ENCODE measurements at places on chromosomes 2 and 18.

DNA sequence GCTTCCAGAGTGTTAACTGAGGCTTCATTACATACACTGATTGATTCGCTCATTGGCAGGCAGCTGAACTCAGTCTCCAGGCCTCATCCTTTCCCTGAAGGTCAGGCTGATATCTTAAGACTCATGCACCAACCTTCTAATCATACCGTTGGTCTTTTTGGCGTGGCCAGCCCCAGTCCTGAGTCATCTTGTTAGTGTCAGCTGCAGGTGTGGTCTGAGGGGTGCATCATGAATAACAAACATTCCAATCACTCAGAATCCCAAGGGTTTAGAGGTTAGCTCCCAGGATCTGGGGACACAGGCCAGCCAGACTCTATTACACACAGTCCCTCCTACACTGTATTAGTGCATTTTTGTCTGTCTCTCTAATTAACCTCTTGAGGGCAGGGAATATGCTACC is 271.5 kb downstream of the HRH4 start:
- no peak for DNase-seq

- DNase-seq, result no peak
Measured at GRCh38 chr2:42931146-42931817, 138.9 kb upstream of the HAAO start.

- DNase-seq, result no peak
Measured at GRCh38 chr2:85917887-85918795, 29.4 kb upstream of the ST3GAL5 start.

GRCh38 chr2:169225906-169226305 is 136.4 kb downstream of the LRP2 start:
- no peak for DNase-seq
